ENCODE measurements at places on chromosomes 2 and 18.

DNA sequence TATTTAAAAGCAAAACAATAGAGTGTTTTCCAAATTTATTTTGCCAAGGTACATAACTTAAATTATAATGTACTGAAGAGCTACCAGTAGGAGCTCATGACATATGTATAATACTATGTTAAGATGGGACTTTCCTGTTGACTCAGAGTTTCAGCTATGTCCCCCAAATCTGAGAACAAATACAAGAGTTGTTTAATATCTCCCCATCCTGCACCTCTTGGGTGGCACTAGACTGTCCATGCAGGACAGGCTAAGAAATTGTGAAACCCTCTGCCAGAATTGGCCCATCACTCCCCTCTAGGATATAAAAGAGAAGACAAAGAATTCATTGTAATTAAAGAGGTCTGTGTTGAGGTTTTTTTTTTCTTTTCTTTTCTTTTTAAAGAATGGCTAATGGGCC, 21.7 kb upstream of the CTAGE1 start:
- DNase-seq: peak; percentile 68

GRCh38 chr18:22349966-22350365, 67.7 kb downstream of the CTAGE1 start:
- peak; percentile 64 for DNase-seq

DNA sequence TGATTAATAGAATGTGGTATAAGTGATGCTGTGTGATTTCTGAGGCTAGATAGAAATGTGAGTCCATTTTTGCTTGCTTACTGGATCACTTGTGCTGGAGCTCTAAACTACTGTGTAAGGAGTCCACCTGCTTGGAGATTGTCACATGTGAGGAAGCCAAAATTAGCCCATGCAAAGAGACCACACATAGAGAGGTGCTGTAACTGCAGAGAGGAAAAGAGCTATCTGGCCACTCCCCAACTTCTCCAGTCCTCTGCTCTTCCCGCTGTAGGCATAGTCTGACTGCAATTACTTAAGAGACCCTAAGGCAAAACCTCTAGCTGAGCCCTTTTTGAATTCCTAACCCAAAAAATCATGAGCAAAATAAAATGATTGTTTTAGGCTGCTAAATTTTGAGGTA, 120.6 kb upstream of the FBXO11 start:
- no peak for DNase-seq

DNA sequence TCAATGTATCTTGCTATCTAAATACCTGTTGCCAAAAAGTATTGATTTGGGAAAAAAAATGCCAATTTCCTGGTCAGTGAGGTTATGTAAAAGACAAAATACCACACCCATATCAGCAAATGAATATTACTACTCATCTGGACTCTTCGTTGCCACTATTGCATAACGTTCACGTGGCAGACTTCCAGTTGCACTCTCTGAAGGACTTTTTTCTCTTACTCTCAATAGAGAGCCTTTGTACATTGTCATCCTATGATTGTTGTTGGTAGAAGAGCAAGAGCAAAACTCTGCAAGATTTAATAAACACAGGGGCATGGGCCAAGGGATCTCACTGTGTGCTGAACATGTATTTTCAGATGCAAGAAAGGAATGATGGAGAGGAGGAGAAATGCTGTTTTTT, 689.8 kb downstream of the MBD2 start:
- DNase-seq: peak; percentile 3

DNA sequence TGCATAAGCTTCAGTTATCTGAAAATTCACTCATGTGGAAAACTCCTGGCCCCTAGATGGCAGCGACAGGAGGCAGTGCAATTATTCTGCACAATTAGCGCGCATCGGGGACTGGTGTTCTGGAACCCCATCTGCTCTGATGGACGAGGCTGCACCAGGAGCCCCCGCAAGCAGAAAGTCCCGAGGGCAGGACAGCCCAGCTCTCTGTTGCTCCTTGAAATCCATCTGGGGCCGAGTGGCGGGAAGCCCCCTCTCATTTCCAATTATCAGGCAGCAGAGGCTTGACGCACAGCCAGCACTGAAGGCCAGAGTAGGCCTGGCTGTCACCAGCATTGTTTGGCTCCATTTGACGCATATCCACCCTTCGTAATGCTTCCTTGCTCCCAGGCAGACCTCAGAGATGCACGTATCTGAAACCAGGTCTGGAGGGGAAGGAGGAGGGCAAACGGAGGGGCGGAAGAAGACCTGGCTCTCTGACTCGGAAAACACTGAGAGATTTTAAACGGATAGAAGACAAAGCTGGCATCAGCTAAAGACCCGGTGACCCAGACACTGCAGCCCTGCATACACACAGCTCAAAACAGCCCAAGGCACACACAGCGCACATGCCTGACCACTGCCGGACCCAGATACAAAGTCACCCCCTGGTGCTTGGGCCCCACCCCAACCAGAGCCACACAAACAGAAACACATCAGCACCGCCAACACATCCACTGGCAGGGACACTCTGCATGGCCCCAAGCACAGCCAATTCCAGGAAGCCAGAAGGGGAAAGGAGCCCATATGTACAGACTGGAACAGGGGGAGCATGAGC, 69.8 kb downstream of the TNS1 start:
- peak; percentile 59 for DNase-seq

DNA sequence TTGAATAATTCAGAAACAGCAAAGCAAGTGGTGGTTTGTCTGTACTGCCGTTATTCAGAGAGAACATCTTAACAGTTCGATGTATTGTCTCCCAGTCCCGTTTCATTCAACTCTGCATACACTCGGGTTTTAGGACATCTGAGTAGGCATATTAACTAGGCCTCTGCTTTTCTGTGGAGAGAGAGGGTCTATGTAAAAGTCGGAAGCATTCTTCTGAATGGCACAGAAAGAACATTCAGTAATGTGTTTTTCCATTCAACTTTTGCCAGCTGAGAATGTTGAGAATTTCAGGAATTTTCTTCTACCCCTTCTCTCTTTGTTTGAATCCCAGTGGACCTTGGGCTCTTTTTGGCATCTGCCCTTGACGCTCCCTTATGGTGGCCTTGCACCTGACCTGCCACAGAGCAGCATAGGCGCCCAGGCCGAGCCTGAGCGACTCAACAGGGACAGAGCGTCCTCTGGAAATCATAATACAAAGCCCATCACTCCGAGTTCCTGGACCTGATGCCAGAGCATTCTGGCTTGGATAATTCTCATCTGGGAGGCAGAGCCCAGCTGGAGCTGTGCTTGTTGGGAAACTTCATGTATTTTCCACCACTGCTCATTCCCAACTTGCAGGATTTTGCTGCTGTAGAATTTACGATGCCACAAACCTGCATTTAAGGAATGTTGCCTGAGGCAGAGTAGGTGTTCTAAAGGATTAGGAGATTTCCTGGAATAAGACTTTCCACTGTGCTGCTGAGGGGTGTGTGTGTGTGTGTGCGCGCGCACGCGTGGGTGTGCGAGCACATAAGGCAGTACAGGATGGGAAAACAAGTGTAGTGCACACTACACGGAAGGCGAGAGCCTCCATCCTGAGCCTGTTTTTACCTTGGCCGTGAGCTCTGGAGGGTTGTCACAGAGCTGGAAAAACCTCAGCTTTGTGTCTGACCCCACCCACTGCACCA, 77.2 kb upstream of the TXNDC2 start:
- DNase-seq: peak; percentile 43

GRCh38 chr18:60794802-60795201, 422.2 kb upstream of the MC4R start:
- DNase-seq: no peak

- no peak for DNase-seq
Measured at GRCh38 chr18:2400701-2401196, 170.6 kb downstream of the METTL4 start.

All from GM23248 (cell line).